SJCRH30 (cell line): ENCODE measurements at places on chromosomes 16 and 17.

GRCh38 chr16:79074951-79075350 is 525.6 kb downstream of the MAF start:
- DNase-seq: no peak

DNA sequence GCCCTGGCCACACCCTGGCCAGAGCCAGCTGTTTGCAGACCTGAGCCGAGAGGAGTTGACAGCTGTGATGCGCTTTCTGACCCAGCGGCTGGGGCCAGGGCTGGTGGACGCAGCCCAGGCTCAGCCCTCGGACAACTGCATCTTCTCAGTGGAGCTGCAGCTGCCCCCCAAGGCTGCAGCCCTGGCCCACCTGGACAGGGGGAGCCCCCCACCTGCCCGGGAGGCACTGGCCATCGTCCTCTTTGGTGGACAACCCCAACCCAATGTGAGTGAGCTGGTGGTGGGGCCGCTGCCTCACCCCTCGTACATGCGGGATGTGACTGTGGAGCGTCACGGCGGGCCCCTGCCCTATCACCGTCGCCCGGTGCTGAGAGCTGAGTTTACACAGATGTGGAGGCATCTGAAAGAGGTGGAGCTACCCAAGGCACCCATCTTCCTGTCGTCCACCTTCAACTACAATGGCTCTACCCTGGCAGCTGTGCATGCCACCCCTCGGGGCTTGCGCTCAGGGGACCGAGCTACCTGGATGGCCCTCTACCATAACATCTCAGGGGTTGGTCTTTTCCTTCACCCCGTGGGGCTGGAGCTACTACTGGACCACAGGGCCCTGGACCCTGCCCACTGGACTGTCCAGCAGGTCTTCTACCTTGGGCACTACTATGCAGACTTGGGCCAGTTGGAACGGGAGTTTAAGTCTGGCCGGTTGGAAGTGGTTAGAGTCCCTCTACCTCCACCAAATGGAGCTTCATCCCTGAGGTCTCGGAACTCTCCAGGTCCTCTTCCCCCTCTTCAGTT is 578 bp downstream of the AOC2 start:
- DNase-seq: no peak

- DNase-seq: no peak
These were observed 59.9 kb downstream of the ABR start for GRCh38 chr17:1119924-1120323.

DNA sequence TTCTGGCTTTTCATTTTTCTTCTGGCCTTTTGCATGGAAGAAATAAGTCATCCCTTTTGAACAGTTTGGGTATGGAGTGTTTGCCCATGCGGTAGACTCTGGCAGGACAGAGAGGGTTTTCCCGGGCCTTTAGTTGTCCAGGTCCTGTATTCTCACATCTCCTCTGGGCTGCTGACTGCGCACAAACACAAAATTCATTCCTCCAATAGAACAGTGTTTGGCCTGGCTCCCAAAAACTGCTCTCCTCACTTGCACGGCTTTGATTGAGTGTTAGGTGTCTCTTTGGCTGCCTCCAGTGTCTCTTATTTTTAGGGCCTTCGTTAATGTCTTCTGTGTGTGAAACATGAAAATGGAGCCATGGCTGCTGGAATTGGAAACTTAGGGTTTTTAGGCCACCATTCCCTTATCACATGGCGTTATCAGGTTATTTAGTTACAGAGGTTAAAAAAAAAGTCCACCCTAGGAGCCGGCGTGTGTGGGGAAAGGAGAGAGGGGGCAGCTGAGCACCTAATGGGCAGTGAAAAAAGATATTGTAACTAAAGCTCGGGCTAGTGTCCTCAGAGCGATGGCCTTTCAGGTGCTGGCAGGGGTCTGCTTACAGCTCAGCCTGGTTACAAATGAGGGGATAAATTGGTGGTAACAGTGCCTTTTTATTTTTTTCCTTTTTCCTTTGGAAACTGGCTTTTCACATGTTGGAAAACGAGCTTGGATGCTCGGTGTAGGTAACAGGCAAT is 47.3 kb downstream of the PRKCA start:
- DNase-seq: no peak

DNA sequence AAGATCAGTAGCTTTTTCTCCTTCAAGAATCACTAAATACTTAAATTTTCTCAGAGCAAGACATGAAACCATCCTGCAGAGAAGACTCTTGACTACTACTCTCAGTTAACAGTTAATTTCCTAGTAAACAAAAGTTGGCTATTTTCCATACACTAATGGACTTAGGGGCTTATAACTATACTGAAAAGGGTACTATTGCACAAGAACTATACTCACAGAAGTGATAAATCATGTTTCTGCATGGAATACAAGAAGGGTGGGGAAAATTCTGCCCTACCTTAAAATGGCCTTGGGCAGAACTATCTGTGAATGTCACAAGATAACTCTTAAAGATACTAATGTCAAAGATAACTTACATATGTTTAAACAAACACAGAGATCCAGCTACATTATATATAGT is 12.5 kb downstream of the ZNF652 start:
- DNase-seq: no peak

DNA sequence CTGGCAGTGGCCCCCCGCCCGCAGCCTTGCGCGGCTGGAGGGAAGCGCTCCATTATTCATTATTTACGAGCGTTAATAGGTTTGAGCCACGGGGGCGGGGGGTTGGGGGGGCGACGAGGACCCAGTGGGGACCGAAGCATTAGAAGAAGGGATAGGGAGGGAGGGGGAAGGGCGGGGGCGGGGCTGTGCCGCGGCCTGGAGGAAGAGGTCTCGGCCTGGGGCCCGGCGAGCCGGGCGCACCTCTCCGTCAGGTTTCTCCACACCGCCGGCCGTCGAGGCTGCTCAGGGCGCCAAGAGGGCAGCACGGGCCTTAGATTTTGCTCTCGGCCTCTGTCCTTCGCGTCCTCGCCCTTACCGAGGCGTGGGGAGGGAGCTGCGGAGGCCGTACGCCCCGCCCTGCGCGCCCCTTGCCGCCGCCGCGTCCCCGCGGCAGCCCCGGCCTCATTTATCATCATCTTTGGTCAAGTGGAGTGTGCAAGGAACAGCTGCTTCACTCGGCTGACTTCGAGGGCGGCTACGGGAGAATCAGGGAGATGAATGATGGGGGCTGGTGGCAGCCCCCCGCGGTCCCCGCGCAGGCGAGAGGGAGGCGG is 54.2 kb downstream of the SREBF1 start:
- peak; percentile 96 for DNase-seq

- DNase-seq: no peak
These were observed 247.1 kb downstream of the UTP18 start for GRCh38 chr17:51507444-51507843.

DNA sequence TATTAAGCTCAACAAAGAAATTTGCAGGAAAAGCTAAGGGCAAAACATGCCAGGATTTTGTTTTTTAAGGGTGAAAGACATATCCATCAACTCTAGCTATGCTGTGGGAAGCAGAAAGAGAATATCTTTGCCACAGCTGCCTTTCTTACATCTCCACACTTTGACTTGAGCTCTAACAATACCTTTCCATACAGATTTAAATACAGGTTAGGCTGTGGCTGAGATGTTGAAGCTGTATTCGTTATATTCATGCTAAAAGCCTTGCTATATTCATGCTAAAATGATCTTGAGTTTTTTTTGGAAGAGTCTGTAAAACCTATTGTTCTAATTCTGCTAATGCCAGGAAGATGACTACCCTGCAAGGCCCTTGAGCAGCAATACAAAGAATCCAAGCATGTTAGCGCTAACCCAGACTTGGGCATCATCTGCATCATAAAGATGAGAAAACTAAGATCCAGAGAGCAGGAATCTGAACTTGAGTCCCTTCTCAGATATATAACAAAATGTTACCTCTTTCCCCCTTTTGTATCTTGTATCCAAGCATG is 204.8 kb upstream of the C17orf78 start:
- no peak for DNase-seq

GRCh38 chr16:66569827-66570405 is 3.7 kb downstream of the CMTM1 start:
- DNase-seq: no peak

DNA sequence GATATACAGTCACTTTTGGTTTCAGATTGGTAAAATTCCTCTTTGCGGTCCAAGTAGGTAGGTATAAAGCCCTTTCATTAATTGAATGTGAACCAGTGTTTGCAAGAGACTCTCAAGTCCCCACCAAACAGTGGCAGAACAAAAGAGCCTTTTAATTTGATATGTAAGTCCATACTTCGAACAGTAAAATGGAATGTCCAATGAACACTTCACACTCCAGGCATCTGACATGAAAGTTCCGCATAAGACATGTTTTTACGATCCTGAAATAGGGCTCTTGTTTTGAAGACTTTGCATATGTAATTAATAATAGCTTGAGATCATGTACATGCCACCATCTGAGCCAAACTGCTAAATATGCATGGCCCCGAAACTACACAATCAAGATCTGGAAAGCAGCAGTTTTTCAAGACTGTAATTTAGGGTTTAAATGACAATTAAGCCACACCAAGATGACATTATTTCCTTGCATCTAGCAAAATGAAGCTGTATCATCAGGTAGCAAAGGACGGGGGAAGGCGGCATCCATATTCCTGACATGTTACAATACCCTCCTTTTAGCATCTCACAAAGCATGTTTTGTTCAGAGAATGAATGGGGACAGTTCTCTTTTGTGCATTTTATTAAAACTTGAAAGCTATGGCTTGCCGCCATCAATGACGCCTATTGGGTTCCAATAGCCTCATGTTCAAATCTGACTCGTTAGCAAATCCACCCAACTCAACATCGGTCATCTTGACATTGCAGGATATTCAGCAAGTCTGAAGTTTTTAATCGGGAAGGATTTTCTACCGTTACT is 39.4 kb downstream of the LITAF start:
- DNase-seq: no peak

GRCh38 chr17:77817953-77818352 is 140.6 kb upstream of the TNRC6C start:
- DNase-seq: peak; percentile 90

GRCh38 chr17:81067391-81067811 is 32.5 kb downstream of the BAIAP2 start:
- peak; percentile 91 for DNase-seq
